Activated naive CD4-positive, alpha-beta T cell (primary cell): ENCODE measurements at places on chromosomes 13 and 19.
A peak's percentile ranks its signal among the peaks of the same experiment; 100 is the strongest.

- no peak for DNase-seq
These were observed 10.5 kb downstream of the SLC25A42 start for GRCh38 chr19:19074196-19074882.

- DNase-seq, result no peak
These were observed 33.2 kb upstream of the NDFIP2 start for GRCh38 chr13:79447741-79448140.

GRCh38 chr13:48231080-48231479, 1.9 kb upstream of the ITM2B start:
- no peak for DNase-seq

GRCh38 chr19:13404236-13404635, 102.0 kb downstream of the CACNA1A start:
- no peak for DNase-seq

- DNase-seq, result no peak
These were observed 805 bp downstream of the TMEM205 start for GRCh38 chr19:11345122-11345803.

GRCh38 chr19:3554254-3555083, 2.9 kb downstream of the MFSD12 start:
- DNase-seq, result no peak

GRCh38 chr13:99465454-99465853, 35.8 kb upstream of the TM9SF2 start:
- DNase-seq, result no peak

DNA sequence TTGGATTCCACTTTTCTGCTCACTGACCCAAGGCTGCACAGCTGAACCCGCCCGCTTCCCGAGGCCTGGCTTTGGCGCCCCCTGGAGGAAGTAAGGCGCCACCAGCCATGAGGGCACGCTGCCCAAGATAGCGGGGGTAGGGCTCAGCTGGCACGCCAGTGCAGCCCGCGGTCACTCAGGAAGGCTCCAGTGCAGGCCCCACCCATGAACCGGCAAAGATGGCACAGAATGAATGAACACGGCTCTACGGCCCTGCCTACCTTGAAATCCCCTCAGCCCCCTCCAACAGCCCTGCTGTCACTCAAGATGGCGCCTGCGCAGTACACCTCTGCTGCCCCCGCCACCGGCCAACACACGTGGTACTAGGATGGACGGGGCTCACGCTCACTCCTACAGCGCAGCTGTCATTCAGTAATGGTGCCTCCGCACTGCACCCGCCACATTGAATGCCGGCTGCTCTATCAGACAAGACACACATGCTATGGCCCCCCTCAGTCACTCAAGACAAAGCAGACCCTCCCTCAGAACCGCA, 3.0 kb downstream of the PEG3 start:
- no peak for DNase-seq

GRCh38 chr19:46218160-46218559, 11.4 kb upstream of the IGFL1 start:
- no peak for DNase-seq

GRCh38 chr19:42440357-42441048, 2.2 kb downstream of the CXCL17 start:
- peak; percentile 47 for DNase-seq

- DNase-seq, result no peak
These were observed 81.0 kb upstream of the UBAC2 start for GRCh38 chr13:99119656-99120055.

DNA sequence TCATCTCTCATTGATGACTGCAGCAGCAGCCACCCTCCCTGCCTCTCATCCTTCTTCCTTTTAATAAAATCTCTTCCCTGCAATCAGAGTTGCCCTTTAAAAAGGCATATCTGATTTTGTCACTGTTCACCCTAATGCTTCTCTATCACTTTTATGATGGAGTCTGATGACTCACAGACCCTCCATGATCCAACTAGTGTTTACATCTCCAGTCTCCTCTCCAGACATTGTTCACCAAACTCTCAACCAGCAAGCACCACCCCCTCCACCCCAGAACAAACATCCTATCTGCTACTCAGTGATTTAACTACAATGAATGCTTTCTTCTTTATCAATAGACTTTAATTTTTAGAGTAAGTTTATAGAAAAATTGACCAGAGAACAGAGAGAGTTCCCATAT, 59.5 kb downstream of the TNFSF11 start:
- no peak for DNase-seq

DNA sequence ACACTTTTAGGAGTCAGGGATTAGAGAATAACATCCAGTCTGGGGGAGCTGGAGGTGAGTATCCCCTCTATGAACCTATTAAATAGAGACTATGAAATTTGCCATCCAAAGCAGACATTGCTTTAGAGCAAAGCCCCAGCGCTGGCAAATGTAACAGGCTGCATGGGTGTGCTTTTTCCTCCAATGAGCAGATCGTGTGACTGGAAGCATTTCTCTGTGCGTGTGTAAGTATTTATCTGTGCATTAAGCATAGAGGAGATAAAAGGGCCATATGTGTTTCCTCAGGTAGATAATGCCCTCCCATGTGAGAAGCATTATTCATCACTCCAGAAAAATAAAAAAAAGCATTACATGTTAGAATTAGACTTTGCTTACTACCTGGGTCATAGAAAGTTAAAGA, 924 bp downstream of the TNFSF13B start:
- no peak for DNase-seq

DNA sequence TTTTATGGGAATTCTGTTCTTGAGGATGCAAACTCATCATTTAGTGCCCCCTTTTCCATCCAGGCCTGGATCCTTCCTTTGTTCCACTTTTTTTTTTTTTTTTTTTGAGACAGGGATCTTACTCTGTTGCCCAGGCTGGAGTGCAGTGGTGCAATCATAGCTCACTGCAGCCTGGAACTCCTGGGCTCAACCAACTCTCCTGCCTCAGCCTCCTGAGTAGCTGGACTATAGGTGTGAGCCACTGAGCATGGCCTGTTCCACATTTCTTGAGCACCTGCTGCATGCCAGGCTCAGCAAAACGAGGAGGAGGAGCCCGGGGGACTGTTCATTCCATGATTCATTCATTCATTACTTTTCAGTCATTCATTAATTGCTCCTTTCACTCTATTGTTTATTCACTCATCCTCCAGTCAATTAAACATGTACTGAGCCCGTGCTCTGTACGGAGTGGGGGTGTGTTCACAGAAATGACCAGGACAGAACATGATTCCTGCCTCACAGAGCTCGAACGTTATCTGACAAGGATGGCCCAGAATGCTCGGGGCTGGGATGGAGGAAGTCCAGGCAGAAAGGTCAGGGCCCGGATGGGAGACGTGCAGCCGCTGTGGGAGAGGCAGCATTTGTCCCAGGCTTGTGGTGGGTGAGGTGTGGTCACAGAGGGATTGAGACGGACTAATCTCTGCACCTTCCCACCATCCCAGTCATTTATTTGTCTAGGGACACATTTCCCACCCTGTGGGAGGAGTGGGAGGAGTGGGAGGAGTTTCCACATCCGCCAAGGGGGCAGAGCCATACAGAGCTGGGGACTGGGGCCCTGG, 51.2 kb upstream of the SHKBP1 start:
- no peak for DNase-seq

- DNase-seq, result no peak
These were observed 298.1 kb downstream of the OLFM4 start for GRCh38 chr13:53326716-53327115.

- DNase-seq, result no peak
These were observed 134.9 kb downstream of the RAP2A start for GRCh38 chr13:97568850-97569249.

DNA sequence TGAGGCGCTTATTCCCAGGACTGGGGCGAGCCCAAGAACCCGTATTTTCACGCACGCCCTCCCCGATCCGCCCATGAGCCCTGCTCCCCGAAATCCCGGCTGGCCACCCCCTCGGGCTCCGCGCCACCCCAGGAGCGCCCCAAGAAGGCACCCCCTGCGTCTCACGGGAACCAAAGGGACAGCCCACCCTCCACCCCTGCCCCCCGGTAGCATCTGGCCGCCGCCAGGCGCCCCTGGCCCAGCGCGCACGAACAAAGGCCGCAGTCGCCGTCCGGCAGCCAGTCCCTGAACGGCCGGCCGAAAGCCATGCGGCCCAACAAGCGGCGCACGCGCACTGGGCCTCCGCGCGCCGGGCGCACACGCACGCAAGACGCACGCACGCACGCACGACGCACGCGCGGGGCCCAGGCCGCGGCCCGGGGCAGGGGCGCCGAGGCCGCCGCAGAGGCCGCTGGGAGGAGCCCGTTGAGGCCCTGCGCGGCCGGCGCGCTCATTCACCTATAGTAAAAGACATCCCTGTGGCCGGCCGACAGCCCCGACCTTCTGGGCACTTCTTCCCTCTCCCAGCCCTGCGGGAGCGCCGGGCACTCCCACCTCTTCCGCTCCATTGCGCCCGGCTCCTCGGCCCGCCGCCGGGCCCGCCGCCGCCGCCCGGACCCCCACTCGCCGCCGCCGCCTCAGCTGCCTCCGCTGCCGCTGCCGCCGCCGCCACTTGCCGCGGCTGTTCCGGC, 476 bp downstream of the MBD3 start:
- peak; percentile 62 for DNase-seq

DNA sequence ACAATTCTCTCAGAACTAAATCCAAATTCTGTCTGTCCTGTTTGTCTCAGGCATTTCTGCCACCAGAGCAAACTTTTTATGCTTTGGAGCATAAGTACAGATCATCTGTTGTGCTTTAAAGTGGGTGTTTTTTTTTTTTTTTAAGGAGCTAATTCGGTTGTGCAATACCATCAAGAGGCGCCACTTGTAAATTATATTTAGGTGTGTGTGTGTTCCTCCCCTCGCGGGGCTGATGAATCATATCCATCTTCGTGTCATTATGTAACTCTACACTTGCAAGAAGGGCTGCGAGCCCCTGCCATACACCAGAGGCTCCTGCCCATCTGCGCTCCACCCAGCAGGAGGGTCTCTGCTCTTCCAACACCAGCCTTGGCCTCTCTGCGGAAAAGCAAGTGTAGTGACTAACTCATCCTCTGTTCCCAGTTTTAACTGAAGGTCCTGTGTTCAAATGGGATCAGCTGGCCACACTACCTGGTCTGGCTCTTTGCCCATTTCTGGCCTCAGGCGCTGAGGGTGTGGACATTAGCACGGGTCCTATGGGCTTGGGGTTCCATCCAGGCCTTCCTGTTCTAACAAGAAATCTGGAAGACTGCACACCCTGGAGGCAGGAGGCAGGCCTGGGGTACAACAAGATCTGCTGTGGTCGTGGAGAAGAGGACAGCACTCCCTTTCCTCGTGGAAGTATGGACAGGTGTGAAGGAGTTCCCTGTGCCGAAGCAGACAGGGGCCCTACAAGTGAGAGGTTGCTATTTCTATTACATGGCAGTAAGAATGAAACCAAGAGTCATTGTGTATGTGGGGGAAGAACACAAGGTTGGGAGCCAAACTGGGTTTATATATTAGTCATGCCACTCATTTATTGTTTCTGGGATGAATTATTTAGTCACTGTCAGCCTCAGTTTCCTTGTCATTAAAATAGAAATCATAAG, 96.1 kb upstream of the MBNL2 start:
- no peak for DNase-seq
